ENCODE measurements at places on chromosomes 16 and 17. TPM values are rescaled to one million over a fixed set of nuclear protein-coding genes. Genes with fewer than 3 reads are reported as not detected.

TBC1D3H gene
- total RNA-seq: not detected

TRPV3 gene
- total RNA-seq: 0.56 TPM

ARHGAP44 gene
- total RNA-seq: 7.3 TPM

KIF2B gene
- not detected for total RNA-seq

KRT33A gene
- not detected for total RNA-seq

MYOCD gene
- total RNA-seq: 102 TPM

ATP2A1 gene
- 0.41 TPM for total RNA-seq

FBXO39 gene
- total RNA-seq: 0.49 TPM

TNP2 gene
- not detected for total RNA-seq

INCA1 gene
- total RNA-seq: 1.2 TPM

CLDN7 gene
- not detected for total RNA-seq

TP53TG3 gene
- total RNA-seq: not detected

CES1 gene
- 22.7 TPM for total RNA-seq

SULT1A4 gene
- total RNA-seq: not detected

GCGR gene
- total RNA-seq: not detected

CCNF gene
- total RNA-seq: 0.68 TPM

PRCD gene
- 2.4 TPM for total RNA-seq

COL1A1 gene
- total RNA-seq: 270 TPM

MARVELD3 gene
- not detected for total RNA-seq

KCNH6 gene
- total RNA-seq: not detected

TEX19 gene
- total RNA-seq: not detected

WWP2 gene
- 146 TPM for total RNA-seq

KRT40 gene
- total RNA-seq: not detected

FN3K gene
- 8.3 TPM for total RNA-seq

SYNGR3 gene
- 0.49 TPM for total RNA-seq

NHERF2 gene
- 66.0 TPM for total RNA-seq

PRSS33 gene
- total RNA-seq: not detected

MRC2 gene
- total RNA-seq: 242 TPM

RHBDL1 gene
- 8.0 TPM for total RNA-seq

ZFP3 gene
- total RNA-seq: 3.2 TPM

NDEL1 gene
- 113 TPM for total RNA-seq

OR1F1 gene
- total RNA-seq: not detected

GNAO1 gene
- total RNA-seq: 2.0 TPM

CHP2 gene
- not detected for total RNA-seq

PRPSAP2 gene
- total RNA-seq: 26.9 TPM

MT1H gene
- total RNA-seq: not detected

HOXB8 gene
- 1.4 TPM for total RNA-seq

ABCC3 gene
- 143 TPM for total RNA-seq

HOXB13 gene
- total RNA-seq: not detected

COX11 gene
- total RNA-seq: 52.6 TPM
